ENCODE measurements at places on chromosomes 7 and 10.

DNA sequence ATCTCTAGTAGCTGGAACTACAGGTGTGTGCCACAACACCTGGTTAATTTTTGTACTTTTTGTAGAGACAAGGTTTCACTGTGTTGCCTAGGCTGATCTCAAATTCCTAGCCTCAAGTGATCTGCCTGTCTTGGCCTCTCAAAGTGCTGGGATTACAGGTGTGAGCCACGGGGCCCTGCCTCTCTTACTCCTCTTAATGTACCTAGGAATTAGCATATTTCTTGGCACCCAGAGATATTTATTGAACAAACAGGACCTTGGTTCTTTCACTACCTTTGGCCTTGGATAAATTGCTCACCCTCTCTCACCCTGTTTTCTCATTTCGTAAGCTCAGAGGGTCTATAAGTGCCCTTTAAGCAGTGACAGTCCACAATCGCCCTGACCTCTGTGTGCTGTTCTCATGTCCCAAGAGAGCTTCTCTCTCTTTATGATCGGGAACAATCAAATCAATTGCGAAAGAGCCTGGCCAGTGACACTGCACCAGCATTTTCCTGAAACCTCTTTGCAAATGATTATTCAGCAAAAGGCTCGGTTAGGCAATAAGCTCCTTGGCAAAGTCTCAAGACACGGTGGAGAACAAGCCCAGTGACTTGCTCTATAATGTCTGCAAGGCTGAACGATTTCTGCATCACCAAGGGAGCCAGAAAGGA is 117.7 kb downstream of the APBB1IP start:
- H3K27me3 ChIP-seq = peaks cover 34% of the 10 kb centered on the region
- no peak overlapping the region for H3K27ac ChIP-seq
- no peaks in the 10 kb centered on the region for H3K36me3 ChIP-seq
- no peak overlapping the region for H3K4me3 ChIP-seq
- H3K4me1 ChIP-seq = peaks cover 7% of the 10 kb centered on the region
- DNase-seq = no peak

GRCh38 chr10:62373995-62374861 is at the start of gene ZNF365:
TSS of gene ZNF365 (plus strand) at chr10:62374369. CDS start at chr10:62376194, 1,825 bp downstream.
- H3K4me1 ChIP-seq = peaks cover 26% of the 10 kb centered on the region
- peak within 1 kb of the TSS; percentile 71 for H3K27ac ChIP-seq
- H3K36me3 ChIP-seq = peaks cover 3% of the 10 kb centered on the region

DNA sequence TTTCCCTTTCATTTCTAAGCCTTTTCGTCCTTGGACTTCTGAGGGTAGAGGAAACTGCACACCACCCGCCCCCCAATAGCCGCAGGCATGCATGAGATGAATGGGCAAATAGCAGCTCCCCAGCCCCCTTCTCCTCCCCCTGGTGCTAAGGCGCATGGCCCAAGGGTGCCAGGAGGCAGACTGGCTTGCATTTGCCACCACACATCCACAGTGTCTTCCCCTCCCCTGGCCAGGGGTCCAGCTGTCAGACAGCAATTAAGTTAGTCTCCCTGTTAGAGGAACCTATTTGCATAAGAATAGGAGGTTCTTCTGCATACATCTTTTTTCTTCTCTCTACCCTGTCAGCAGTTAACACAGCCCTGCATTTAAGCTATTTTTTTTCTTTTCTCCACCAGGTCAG is 20.2 kb downstream of the TOMM7 start:
- H3K27ac ChIP-seq = no peak overlapping the region
- H3K4me1 ChIP-seq = no peaks in the 10 kb centered on the region
- no peak for DNase-seq

GRCh38 chr7:123948136-123948535 is 23.1 kb downstream of the SPAM1 start:
- DNase-seq = no peak
- no peak overlapping the region for H3K4me3 ChIP-seq
- H3K36me3 ChIP-seq = no peaks in the 10 kb centered on the region
- H3K4me1 ChIP-seq = no peaks in the 10 kb centered on the region
- no peak overlapping the region for H3K27ac ChIP-seq

DNA sequence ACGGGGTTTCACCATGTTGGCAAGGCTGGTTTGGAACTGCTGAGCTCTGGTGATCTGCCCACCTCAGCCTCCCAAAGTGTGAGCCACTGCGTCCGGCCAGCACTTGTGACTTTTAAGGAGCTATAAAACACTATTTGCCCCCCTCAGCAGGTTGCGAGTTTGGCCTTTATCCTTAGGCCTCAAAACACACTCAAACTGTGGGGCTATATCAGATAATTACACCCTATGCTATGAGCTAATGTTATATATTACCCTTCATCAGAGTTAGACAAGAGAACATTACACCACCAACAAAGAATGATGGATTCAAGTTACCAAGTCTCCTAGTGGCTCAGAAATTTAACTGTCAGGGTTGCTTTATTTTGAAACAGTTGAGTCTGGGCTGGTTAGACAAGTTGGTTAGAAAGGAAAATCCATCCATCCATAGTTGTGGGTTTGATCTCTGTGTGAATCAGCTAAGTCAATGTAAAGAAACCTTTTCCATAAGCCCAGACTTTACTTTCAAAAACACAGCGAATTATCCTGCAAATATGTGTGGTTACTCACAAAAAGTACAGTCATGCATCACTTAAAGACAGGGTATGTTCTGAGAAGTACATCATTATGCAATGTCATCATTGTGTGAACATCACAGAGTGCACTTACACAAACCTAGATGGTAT is 115.8 kb downstream of the SEMA3D start:
- no peak for DNase-seq
- H3K27ac ChIP-seq = no peak overlapping the region
- H3K27me3 ChIP-seq = peaks cover 2% of the 10 kb centered on the region
- H3K4me3 ChIP-seq = no peak overlapping the region

DNA sequence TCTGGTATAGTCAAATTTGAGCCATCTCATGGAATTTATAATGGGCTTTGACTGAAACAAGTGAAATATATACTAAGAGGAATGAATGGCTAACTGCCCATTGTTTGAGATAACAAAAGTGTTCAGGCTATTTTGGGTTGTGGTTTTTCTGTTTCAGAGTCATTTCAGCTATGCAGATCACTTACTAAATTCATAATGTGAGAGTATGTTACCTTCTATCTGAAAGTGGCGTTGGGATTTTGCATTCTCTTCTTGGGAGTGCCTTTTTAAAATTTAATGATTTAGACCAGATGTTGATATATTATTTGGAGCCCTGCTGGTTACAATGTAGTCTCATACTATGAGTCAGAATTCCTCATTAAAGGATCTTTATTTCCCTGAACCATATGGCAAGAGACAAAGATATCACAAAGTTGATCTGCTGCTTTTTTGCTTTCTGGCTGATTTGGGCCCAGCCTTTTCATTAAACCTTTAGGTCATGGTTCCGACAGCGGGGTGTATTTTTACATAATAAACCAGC is 10.4 kb downstream of the VCL start:
- no peak for DNase-seq
- H3K27me3 ChIP-seq = no peaks in the 10 kb centered on the region
- peaks cover 82% of the 10 kb centered on the region for H3K4me1 ChIP-seq
- peak overlapping the region; percentile 72 for H3K27ac ChIP-seq

DNA sequence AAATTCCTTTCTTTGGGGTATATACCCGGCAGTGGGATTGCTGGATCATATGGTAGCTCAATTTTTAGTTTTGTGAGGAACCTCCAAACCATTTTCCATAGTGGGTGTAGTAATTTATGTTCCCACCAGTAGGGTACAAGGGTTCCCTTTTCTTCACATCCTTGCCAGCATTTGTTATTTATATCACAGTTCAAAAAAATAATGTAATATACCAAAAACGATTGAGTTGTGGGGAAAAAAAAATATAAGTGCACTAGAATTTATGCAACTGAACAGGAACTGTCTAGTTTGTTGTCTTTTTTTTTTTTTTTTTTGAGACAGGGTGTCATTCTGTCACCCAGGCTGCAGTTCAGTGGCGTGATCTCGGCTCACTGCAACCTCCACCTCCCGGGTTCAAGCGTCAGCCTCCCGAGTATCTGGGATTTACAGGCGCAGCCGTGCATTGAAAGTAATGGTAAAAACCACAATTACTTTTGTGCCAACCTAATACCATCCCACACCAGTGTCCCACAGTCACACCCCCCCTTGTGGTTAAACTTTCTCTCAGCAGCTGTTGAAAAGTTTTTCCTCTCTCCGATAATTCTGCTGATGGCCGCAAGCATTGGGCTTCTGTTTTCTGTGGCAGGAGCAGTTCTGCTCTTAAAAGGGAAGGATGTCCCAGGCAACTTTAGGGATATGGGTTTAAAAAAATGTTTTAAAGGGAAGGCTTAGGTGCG is 6.8 kb upstream of the LAT2 start:
- H3K4me1 ChIP-seq = peaks cover 5% of the 10 kb centered on the region
- H3K27ac ChIP-seq = no peak overlapping the region
- DNase-seq = peak; percentile 26
- no peaks in the 10 kb centered on the region for H3K27me3 ChIP-seq
- peaks cover 4% of the 10 kb centered on the region for H3K36me3 ChIP-seq

- peaks cover 23% of the 10 kb centered on the region for H3K27me3 ChIP-seq
- no peak overlapping the region for H3K27ac ChIP-seq
- no peaks in the 10 kb centered on the region for H3K36me3 ChIP-seq
- no peak overlapping the region for H3K4me3 ChIP-seq
- H3K4me1 ChIP-seq = no peaks in the 10 kb centered on the region
These were observed 107.3 kb downstream of the PDGFA start for GRCh38 chr7:412313-412710.

GRCh38 chr10:3397231-3397630 is 224.6 kb upstream of the PITRM1 start:
- H3K36me3 ChIP-seq = peaks cover 2% of the 10 kb centered on the region
- no peaks in the 10 kb centered on the region for H3K27me3 ChIP-seq
- peak overlapping the region; percentile 86 for H3K27ac ChIP-seq
- H3K4me1 ChIP-seq = peaks cover 62% of the 10 kb centered on the region
- no peak for DNase-seq
- no peak overlapping the region for H3K4me3 ChIP-seq

DNA sequence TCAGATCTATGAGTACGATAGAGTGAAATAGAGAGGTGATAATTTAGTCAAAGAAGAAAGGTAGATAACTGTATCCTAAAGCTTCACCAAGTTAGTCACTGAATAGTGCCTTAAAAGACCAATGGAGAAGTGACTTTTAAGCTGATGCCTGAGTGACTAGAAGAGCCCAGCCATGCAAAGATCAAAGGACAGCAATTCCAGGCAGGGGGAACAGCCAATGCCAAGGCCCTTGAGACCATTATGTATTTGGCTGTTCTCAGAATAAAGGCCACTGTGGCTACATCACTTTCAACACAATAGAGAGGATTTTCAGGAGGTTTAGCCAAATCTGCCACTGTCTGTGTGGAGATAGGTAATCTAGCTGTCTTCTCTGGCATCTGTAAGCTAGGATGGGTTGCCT is 17.8 kb downstream of the HDAC9 start:
- no peaks in the 10 kb centered on the region for H3K27me3 ChIP-seq
- H3K36me3 ChIP-seq = no peaks in the 10 kb centered on the region
- H3K27ac ChIP-seq = no peak overlapping the region
- H3K4me3 ChIP-seq = no peak overlapping the region
- DNase-seq = no peak

- H3K27ac ChIP-seq = peak overlapping the region; percentile 84
- no peaks in the 10 kb centered on the region for H3K27me3 ChIP-seq
- H3K36me3 ChIP-seq = no peaks in the 10 kb centered on the region
- peak; percentile 94 for DNase-seq
These were observed 28.7 kb upstream of the KMT2C start for GRCh38 chr7:152464312-152465118.

DNA sequence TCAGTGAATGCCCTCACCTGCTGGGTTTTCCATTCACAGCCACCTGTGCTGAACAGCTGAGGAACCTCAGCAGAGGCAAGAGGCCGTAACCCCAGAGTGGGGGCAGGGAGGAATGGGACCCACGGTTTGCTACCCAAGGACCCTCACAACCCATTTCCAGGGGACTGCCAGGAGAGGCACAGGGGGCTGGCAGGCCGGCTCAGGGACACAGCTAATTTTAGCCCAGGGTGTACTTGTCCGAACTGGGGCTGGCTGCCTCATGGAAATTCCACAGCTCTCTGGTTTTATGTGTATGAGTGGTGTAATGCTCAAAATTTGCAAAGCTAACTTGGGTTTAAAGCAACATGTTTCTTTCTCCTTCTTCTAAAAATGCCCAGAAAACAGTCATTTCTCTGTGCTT is 42.2 kb downstream of the MINDY4 start:
- no peak overlapping the region for H3K4me3 ChIP-seq
- no peak for DNase-seq
- peaks cover 2% of the 10 kb centered on the region for H3K27me3 ChIP-seq
- H3K27ac ChIP-seq = peak overlapping the region; percentile 69
- H3K36me3 ChIP-seq = peaks cover 1% of the 10 kb centered on the region

GRCh38 chr7:158650821-158651225 is 53.8 kb downstream of the NCAPG2 start:
- no peak for DNase-seq
- H3K4me3 ChIP-seq = no peak overlapping the region
- H3K27ac ChIP-seq = peak overlapping the region; percentile 49
- H3K36me3 ChIP-seq = peaks cover 6% of the 10 kb centered on the region

DNA sequence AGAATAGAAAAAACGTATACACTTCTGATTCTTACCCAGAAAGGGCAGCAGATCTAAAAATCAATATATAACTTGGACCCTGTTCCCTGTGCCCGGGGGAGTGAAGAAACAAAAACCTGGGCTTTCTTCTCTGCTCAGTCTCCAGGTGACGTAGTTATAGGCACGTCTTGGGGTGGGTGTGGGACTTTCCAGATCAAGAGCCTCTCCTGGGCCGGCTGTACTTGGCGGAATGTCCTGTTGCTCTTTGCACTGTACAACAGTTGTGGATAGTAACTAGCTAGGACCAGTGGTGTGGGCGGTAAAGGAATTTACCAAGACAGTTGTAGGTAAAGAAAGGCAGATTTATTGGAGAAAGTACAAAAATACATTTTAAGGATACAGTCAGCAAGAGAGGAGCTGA is 40.4 kb upstream of the STEAP4 start:
- H3K36me3 ChIP-seq = no peaks in the 10 kb centered on the region
- peaks cover 4% of the 10 kb centered on the region for H3K4me1 ChIP-seq
- DNase-seq = no peak

DNA sequence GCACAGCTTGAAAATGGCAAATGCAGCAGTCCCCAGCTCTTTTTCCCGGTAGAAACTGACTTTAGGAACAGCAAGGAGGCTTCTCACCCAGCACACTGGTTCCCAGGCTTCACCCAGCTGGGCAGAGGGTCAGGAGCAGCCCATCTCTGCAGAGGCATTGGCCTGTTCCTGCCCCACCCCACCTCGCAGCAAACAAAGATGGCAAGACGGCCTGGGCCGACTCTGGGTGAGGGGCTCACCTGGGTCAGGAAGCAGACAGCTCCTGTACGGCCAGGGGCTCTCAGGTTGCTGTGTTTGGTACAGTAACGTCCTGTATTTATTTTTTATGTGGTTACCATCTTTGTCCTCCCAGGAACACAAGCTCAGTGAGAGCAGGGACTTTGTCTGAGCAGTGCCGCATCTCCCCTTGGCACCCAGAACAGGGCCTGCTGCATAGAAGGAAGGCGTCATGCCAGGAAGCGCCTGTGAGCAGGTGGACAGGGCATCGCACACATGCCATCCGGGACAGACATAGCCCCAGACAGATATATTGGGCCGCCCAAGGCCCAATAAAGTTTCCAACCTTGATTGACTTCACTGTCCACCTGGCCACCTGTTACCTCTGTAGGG is 585.0 kb upstream of the FOXK1 start:
- peaks cover 7% of the 10 kb centered on the region for H3K4me1 ChIP-seq
- no peak overlapping the region for H3K27ac ChIP-seq
- H3K4me3 ChIP-seq = no peak overlapping the region
- no peaks in the 10 kb centered on the region for H3K36me3 ChIP-seq

- H3K27me3 ChIP-seq = peaks cover 6% of the 10 kb centered on the region
- DNase-seq = no peak
- no peaks in the 10 kb centered on the region for H3K36me3 ChIP-seq
- no peak overlapping the region for H3K27ac ChIP-seq
- H3K4me3 ChIP-seq = no peak overlapping the region
These were observed 13.6 kb downstream of the NKX1-2 start for GRCh38 chr10:124436191-124436638.
